ENCODE measurements at places on chromosomes 2 and 18.

DNA sequence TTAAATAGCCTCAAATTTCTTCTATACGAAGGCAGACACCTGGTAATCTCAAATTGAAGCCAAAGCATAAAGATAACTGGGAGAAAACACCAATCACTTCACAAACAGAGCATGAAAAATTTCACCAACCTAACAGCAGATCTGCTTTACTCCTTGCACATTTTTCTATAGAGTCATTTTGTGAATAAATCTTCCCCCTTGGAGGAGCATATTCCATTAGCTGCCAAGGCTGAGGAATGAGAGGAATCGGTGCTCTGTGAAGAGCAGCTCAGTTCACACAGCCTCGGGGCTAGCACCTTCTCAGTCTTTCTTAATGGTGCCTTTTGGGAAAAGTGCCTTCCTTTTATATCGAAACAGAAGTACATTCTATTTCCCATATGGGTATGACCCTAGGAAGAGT is 1313.7 kb upstream of the NRXN1 start:
- DNase-seq = no peak

- DNase-seq = no peak
These were observed 48.2 kb upstream of the PPM1B start for GRCh38 chr2:44120428-44120827.

DNA sequence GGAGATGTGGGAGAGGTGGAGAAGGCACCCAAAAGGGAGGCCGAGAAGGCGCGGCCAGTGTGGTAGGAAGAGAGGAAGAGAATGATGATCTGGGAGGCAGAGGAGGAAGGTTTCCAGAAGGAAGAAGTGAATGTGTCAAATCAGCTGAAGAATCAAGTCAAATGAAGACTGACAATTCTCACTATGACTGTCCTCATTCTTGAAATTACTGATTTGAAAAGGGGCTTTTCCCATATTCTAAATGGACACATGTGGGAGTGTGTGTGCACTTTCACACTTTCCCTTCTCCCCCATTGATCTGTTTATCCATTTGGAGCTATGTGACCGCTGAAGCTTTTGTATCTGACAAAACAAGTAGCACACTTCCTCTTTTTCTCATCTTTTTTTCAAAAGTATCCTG is 6.1 kb downstream of the AFF3 start:
- DNase-seq = no peak

DNA sequence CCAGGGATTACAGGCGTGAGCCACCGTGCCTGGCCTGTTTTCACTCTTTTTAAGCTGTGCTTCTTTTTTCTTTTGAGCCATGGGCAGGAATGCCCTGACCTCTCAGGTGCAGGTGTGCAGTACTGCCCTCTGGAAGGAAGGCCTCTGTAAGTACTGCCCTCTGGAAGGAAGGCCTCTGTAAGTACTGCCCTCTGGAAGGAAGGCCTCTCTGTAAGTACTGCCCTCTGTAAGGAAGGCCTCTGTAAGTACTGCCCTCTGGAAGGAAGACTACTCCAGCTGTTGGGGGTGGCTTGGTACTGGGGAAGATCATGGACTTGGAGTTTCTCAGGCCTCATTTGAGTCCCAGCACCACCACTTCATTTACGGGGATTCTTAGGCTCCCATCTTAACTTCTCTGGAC is 248.5 kb upstream of the ID2 start:
- DNase-seq = no peak

- no peak for DNase-seq
These were observed 377.3 kb upstream of the POU3F3 start for GRCh38 chr2:104476563-104476988.

DNA sequence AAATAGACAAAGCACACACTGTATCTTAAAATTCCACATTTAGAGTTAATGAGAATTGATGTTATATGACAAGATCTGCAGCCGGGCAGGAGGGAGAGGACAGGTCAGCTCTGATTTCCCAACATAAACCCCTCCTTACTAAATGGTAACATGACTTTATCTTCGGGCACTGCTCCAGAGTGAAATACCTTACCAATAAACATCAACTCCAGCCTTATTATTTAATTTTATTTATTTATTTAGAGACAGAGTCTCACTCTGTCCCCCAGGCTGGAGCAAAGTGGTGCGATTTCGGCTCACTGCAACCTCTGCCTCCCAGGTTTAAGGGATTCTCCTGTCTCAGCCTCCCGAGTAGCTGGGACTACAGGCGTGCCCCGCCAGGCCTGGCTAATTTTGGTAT is 1.7 kb downstream of the CYB5A start:
- no peak for DNase-seq

- DNase-seq = no peak
These were observed 291.5 kb downstream of the TDRD15 start for GRCh38 chr2:21415234-21415633.

DNA sequence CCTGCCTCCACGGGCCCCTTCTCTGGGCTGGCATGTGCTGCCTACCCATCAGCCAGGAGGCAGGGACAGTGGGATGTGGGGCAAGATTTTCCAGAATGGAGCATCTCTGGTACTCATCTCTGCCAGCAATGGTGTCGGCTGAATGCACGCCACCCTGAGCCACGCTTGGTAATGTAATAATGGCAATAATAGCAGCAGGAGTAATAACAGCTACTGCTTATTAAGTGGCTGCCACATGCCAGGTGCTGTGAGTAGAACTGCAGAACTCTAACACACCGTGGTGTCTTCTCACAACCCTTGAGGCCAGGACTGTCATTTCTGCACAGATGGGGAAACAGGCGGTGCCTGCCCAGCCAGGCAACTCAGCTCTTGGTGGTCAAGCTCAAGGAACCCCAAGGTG is 113.6 kb downstream of the CELF4 start:
- DNase-seq = no peak

- no peak for DNase-seq
These were observed 176.5 kb upstream of the SPRED2 start for GRCh38 chr2:65608916-65609315.

DNA sequence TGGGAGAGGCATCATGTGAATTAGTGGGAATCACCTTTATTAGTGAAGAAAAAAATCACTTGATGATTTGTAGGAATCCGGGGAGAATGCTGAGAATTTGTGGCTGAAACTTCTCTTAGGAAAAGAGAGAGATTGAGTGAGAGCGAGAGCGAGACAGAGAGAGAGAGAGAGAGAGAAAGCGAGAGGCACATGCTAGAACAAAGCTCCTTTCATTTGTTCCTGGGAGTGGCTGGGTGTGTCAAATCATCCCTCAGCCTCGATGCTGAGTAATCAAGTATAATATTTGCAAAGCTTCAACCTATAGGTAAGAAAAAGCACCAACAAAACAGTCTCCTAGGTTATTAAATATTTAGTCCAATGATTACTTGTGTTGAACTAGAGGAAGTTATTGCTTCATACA is 4.4 kb upstream of the SERPINB5 start:
- no peak for DNase-seq

GRCh38 chr2:144464730-144465129 is 55.2 kb downstream of the ZEB2 start:
- DNase-seq = no peak

GRCh38 chr2:44150473-44150872 is 18.2 kb upstream of the PPM1B start:
- no peak for DNase-seq

DNA sequence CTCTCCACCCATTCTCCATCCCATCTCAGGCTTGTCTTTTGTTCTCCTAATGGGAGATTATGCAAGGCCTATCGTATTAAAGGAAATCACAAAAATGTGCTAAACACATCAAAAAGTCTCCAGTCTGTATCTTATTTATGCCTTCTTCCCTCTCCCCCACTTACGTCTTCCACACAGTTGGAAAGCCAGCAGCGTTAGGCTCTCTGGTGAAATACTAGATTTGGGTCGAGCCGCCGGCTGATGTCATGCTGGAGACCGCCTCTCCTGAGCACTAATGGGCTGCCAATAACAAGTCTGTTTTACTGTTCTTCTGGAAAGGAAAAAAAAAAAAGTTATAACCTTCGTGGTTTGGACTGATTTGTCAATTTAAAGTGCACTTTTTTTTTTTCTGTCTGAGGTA is 182.7 kb upstream of the SIX2 start:
- DNase-seq = no peak

GRCh38 chr2:227177592-227178336 is 13.3 kb downstream of the COL4A3 start:
- no peak for DNase-seq

DNA sequence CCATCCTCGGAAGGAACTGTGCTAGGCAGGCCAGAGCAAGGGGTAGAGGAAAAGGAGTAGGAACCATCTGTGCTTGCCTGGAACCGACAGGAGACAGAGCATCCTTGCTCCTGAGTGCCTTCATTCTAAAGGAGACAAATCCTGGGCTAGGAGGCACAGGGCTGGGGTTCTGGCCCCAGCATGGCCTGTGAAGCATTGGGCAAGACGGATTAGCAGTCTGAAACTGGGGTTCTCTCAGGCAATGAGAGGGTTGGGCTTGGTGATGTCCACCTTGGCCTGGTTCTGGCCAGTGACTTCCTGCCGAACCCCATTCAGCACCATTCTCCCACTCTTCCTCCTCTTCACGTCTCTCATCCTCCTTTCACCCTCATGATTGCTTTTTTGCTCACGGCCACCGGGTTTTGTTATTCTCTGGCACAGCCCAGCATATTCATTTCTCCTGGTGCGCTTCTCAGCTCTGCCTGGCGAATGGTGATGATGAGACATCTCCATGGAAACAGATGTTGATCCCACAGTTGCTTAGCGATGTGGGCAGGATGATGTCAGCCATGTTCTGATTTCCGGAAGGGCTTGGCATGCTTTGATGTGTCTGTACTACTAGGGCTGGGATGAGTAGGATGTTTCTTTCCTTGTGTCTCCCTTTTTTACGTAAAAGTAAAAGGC is 127.7 kb downstream of the CAPN13 start:
- no peak for DNase-seq

- no peak for DNase-seq
These were observed 26.8 kb upstream of the SP3 start for GRCh38 chr2:173991856-173992588.

- no peak for DNase-seq
These were observed 1.1 kb upstream of the CDCA7 start for GRCh38 chr2:173353556-173353955.

GRCh38 chr2:43737097-43737854 is 36.6 kb upstream of the DYNC2LI1 start:
- DNase-seq = no peak

- DNase-seq = no peak
These were observed 353.0 kb downstream of the MYCN start for GRCh38 chr2:16293398-16293797.

- no peak for DNase-seq
These were observed 271.7 kb upstream of the FN1 start for GRCh38 chr2:215707608-215708007.

DNA sequence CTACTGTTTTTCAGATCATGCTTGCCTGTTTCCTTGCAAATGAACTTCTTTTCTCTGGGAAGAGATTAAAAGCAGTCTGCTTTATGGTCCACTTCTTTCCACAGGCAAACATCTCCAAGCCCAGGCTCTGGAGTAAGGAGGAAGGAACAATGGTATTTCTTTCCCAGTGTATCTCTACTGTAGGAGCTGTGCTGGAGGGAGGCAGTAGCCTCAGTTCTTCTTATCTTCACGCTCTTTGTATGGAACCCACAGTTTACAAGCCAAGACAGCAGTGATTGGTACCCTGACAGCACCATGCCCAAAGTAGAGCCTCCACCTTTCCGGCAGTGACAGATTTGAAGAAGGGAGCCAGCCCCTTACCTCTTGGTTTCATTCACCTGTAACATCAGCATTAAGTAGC is 35.2 kb downstream of the SPOPL start:
- DNase-seq = no peak

GRCh38 chr2:9360701-9361100 is 62.6 kb downstream of the ITGB1BP1 start:
- DNase-seq = no peak

- DNase-seq = no peak
These were observed 14.5 kb downstream of the SH3RF3 start for GRCh38 chr2:109143214-109144187.

- DNase-seq = no peak
These were observed 271.8 kb downstream of the NEDD4L start for GRCh38 chr18:58315739-58316215.

DNA sequence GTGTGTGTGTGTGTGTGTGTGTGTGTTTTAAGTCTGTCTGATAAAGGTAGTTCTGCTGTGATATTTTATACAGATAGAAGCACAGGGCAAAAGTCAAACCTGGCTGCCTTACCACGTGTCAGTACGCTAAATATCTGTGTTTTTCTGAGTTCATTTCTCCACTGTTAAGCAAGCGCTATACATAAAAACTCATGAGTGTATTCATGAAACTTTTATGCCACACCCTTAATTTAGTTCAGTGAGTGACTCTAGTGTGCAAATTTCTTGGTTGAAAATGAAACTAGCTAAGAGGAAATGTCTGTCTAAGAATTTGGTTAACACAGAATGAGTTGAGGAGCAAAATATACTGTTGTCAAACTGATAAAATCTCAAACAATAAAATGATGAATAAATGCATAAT is 11.2 kb downstream of the CASP10 start:
- peak; percentile 65 for DNase-seq

DNA sequence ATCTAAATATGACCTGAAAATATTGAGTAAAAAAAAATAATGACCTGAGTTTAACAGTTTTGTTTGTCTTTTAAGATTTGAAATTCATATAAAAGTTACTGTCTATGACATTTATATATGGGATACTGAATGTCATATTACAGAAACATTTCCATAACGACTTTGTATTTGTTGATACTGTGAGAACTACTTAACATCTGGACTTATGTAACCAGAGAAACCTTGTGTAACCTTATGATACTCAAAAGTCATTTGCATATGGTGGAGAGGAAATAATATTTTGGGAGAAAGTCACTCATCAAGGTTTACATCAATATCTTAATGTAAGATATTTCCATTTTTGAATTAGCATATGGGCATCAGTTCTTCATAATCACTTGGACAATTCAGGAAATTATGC is 12.6 kb downstream of the MFSD6 start:
- DNase-seq = no peak

DNA sequence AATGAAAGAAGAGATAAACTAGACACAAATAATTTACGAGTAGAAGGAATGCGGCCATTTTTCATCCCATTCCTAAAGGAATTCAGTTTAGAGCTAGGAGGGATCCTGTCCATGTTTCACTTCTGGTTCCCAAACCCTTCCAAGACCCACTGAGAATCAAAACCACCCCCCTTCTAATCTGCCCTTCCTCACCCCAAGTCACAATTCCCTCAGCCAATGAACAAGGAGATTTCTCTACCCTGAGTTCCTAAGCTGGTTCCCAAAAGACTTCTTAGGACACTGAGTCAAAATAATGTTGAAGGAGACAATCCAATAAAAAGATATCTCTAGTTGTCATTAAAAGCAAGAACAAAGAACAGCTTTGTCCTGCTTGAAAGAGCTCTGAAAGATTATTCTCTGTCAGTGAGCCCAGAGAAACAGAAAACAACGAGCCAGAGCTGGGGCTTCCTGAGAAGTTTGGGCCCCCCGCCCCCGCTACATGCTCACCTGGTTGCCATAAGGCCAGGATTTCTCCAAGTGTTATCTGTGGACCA is 45.7 kb downstream of the STK39 start:
- DNase-seq = no peak

DNA sequence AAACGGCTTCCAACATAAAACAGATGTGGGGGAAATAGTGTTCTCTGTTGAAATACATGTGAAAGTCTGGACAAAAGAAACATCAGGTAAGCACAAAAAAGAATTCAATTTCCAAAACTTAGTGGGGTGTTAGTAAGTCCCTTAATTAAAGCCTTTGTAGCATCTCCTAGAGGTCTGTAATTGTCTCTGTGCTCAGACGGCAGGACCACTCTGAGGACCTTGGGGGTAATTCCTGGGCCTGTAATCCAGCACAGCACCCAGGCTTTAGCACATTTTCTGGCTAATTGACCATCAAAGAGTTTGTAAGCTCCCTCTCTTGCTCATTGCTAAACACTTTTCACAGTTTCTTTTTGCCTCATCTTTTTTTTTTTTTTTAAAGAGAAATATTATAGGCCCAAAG is 80.3 kb downstream of the FARSB start:
- no peak for DNase-seq
